Stimulated activated CD8-positive, alpha-beta memory T cell treated with anti-CD3 and anti-CD28 coated beads, Interleukin-4, amount 100 ng/mL, for 4 hours (primary cell): ENCODE measurements at places on chromosomes 5 and 9.

DNA sequence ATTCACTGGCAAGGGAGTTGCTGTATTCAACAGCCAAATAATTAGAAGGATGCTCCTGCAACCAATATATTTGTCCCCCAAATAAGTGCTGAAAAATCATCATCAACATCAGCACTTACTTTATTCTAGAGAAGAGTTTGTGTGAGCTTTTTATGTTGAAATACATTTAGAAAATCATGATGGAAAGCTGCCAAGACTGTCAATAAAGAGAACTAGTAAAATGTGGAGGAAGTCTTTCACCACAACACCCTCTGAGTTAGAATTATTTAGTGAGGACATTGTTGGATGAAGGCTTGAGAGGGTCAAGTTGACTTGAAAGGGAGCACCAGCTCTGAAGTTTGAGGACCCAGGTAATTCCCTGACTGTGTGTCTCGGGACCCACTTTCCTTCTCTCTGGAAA lies 100.2 kb upstream of the TBCA start:
- no peak for DNase-seq

DNA sequence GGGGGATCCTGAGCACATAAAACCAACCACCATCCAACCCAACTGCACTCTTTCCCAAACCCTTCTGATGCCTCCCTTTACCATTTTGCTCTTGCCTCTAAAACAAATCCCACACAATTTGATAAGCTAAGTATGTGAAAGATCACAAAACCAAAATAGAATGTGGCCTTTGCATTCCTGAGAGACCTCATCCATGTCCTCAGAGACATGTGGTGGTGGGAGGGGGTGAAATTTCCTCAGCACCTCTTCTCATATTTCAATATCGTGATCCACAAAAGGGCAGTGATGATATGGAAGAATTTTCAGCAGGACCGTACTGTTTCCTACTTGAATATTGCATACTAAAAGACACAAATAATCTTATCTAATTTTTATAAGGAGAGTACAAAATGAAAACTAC lies 423.3 kb downstream of the TLE1 start:
- no peak for DNase-seq

DNA sequence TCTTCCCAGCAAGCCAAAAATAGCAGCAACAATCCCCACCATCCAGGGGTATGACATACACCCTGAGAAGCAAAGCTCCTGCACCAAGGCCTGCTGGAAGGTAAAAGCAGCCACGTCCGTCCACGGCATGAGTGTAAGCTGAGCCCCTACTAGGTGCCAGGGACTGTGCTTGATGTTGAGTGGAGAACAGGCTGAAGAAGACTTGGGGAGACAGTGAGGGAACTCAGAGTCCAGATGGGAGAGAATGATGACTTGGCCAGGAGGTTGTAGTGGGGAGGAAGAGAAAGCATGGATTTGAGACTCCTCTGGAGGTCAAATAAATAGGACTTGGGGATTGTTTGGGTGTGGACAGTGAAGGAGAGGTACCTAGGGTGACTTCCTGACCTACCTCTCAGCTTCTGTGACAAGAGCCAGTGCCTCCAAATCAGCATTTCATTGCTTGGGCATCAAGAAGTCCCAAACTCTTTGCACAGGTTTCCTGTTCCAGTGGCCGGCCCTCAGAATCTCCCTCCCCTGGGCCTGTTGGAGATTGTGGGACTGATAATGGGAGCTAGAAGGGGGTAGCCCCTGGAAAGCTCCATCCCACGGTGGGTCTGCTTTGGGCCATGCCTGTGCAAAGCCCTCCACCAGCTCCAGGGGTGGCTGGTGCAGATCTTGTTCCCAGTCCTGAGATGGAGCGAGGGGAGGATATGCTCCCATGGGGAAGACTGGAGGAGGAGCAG lies 58.3 kb upstream of the ADAMTS2 start:
- no peak for DNase-seq

DNA sequence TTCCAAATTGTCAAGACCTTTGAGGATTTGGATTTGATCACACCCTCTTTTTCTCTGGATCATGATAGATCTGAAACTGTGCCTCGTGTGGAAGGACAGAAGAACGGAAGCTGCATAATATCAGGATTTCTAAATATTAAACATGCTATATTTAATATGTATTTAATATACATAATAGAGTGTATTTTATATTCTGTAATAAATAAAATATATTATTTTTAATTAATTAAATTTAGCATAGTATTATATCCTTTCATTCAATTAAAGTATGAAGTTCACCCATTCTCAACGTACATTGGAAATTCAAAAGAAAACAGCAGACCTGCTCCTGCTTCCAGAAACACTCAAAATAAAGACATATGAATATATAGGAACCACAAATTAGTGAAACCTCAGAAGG lies 70.6 kb upstream of the GLIS3 start:
- DNase-seq: no peak

DNA sequence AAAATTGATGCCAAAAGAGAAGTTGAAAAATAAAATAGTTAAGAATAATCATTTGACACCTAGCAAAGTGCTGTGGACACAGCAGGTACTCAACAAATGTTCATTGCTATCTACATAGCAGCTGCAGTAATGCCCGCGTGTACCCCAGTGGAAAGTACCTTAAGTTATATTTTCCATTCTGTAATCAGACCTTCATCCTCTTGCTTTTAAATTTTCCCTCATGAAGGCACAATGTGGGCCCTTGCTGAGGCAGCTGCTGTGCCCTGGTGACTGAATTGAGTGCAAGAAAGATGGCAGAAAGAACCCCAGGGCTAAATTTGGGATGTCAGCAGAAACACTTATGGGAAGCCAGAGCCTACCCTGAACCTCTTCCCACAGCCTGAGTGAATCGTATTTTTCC lies 65.9 kb downstream of the CYFIP2 start:
- DNase-seq: no peak

- DNase-seq: no peak
These were observed 524 bp downstream of the CCNB1 start for GRCh38 chr5:69167493-69167855.

DNA sequence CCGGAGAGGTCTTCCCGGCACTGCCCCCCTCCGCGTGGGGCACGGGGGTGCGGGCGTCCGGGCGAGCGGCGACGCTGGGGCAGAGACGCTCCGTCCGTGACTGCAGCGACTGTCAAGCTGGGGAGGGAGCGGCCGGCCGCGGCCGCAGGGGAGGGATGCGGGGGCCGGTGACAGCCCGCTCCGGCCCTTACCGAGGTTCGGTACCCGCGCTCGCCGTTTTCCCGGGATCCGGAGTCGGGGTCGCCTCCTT lies 400 bp downstream of the KDM4C start:
- DNase-seq: no peak

- DNase-seq: no peak
These were observed 76.6 kb upstream of the TBCA start for GRCh38 chr5:77852514-77853352.

DNA sequence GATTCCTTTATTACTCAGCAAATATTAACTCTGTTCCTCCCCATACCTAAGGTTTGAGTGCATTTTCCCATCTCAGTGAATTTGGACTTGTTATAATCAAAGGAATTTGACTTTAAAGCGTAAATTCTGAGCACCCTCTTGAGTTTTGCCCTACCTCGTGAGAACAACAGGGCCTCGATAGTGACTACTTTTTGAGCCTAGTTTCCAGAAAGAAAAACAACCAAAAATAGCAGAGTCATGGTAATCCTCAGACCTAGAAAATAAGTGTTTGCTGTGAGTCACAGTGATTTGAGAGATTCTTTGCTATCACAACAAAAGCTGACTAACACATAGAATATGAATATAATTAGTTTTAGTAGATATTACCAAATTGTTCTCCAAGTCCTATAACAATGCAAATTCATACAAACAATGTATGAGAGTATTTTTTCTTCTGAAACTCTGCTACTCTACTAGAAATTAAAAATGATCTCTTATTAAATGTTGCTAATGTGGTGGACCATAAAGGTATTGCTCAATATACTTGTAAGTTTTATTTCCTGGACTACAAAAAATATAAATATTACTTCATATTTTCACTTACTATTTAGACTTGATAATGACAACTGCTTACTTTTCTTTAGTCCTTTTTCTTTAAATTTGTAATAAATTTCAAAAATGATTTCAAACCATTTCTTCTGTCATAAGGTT lies 759.7 kb downstream of the BRINP1 start:
- no peak for DNase-seq

GRCh38 chr9:28750136-28750535 lies 1176.9 kb upstream of the C9orf72 start:
- DNase-seq: no peak

GRCh38 chr5:14778792-14779070 lies 92.8 kb downstream of the ANKH start:
- DNase-seq: no peak

GRCh38 chr5:110973510-110973909 lies 98.0 kb upstream of the TSLP start:
- no peak for DNase-seq

DNA sequence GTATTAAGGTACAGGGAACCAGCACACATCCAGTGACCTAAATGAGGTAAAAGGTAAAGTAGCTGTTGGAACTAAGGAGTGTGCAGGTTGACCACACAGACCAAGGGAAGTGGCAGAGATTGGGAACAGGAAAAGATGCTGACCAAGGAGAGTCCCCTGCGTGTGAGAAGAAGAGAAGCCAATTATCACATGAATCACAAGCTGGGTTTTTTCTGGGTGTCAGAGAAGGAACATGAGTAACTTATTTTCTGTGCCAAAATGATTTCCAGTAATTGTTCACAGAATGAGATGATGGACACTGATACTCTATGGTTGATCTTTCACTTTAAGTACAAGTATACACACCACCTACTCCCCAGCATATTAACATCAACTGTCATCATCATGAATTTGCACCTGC lies 130.7 kb upstream of the ACO1 start:
- no peak for DNase-seq

GRCh38 chr5:40743771-40744170 lies 12.0 kb downstream of the TTC33 start:
- DNase-seq: no peak

DNA sequence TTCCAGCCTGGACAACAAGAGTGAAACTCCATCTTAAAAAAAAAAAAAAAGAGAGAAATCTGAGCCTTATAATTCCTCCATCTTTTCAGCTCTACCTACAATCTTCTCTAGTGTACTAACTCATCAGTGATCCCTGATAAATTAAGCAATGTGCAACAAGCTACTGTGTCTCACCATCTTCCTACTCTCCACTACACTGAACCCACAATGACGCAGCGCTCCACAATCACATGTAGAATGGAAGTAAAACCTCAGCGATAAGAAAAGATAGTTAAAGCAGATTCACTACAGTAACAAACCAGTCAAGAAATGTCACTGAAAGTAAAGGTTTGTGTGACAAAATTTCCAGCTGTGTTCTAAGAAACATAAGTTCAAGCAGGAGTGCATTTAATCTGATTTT lies 13.5 kb downstream of the ABCA1 start:
- DNase-seq: no peak

DNA sequence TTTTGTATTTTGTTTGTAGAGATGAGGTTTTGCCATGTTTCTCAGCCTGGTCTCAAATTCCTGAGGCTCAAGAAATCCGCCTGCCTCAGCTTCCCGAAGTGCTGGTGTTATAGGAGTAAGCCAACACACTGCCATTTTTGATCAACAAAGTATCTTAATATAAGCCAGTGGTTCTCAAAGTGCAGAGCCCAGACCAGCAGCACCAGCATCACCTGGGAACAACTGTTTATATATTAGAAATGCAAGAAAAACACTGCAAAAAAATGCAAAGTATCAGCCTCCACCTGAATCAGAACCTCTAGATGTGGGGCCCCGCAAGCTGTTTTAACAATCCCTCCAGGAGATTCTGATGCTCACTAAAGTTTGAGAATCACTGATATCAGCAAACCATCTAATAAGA lies 6.2 kb downstream of the IL17B start:
- no peak for DNase-seq

DNA sequence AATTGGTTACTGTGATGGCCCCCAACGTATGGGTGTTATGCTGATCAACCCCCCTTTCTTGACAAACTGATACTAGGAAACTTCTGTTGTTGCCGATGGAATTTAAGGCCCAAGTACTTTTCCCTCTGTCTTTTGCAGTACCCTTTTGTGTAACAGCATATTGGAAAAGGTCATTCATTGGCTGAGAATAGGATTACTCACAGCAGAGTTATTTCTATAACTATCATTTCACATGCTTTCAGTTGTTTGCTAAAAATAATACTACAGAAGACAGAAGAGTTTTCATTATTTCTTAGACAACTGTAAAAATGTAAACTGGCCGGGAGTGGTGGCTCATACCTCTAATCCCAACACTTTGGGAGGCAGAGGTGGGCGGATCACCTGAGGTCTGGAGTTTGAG lies 329.5 kb downstream of the KIAA0825 start:
- DNase-seq: no peak

- no peak for DNase-seq
These were observed 8.7 kb upstream of the GABRP start for GRCh38 chr5:170774831-170775230.

GRCh38 chr5:1262381-1262780 lies 32.5 kb downstream of the TERT start:
- DNase-seq: no peak

DNA sequence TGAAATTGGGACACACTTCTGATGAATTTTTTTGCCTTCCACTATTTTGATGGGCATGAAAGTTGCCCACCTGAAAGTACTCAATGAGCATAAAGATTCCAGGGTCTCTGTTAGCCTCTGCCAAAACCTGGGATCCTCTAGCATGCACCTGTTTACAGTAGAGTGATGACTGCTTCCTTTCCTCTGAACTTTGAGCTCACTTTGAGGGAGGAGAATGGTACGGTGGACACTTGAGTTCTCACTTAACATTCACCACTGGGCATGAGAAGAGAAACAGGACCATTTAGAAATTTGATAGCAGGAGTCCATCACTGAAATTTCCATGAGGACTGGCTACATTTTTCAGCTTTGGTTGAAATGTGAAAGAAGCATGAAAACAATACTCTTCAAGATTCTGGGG lies 374.8 kb downstream of the KDM4C start:
- no peak for DNase-seq

DNA sequence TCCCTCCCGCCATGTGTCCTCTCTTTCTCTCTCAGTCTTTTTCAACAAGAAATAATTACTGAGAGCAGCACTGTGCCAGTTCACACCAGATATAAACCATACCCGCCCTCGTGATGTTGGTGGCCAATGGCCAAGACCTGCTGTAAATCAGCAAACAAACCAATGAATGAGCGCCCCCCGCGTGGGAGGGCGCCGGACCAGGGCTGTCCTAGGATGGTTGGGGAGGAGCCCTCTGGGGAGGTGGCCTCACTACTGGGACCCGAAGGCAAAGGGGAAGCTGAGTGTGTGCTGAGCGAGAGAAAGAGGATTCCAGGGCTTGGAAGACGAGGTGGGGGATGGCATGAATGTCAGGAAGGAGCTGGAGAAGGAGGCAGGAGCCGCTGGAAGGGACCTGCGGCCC lies 51.2 kb upstream of the BARHL1 start:
- no peak for DNase-seq

GRCh38 chr9:124392871-124393460 lies 22.3 kb downstream of the PSMB7 start:
- no peak for DNase-seq
